ENCODE measurements at places on chromosomes 5 and 9. TPM values are rescaled to one million over a fixed set of nuclear protein-coding genes. Genes with fewer than 3 reads are reported as not detected.

DNA sequence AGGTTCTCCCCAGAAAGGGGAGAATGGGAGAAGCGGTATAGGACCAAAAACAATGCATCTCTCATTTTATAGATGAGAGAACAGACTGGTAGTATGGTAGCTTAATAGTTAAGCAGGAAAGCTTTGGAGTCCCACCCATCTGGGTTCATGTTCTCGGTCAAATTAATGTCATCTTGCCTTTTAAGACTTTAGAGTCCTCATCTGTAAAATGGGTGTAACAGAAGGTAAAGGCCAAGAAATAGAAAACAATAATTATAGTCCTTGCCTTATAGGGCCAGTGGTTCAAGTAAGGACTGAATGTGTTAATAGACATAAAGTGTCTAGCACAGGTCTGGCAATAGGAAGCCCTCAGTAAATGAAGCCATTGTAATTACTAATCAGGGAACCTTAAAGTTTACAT lies 16.4 kb downstream of the SMIM3 start:
- DNase-seq, result no peak

GRCh38 chr5:33509036-33509435 lies 68.3 kb downstream of the TARS1 start:
- DNase-seq, result no peak

Gene CSF1R
- 0.08 TPM for total RNA-seq

- peak; percentile 31 for DNase-seq
Measured at GRCh38 chr5:1107167-1108022, 4.5 kb downstream of the SLC12A7 start.
